ENCODE measurements at places on chromosomes 1 and 21. TPM values are rescaled to one million over a fixed set of nuclear protein-coding genes. Genes with fewer than 3 reads are reported as not detected.

DNA sequence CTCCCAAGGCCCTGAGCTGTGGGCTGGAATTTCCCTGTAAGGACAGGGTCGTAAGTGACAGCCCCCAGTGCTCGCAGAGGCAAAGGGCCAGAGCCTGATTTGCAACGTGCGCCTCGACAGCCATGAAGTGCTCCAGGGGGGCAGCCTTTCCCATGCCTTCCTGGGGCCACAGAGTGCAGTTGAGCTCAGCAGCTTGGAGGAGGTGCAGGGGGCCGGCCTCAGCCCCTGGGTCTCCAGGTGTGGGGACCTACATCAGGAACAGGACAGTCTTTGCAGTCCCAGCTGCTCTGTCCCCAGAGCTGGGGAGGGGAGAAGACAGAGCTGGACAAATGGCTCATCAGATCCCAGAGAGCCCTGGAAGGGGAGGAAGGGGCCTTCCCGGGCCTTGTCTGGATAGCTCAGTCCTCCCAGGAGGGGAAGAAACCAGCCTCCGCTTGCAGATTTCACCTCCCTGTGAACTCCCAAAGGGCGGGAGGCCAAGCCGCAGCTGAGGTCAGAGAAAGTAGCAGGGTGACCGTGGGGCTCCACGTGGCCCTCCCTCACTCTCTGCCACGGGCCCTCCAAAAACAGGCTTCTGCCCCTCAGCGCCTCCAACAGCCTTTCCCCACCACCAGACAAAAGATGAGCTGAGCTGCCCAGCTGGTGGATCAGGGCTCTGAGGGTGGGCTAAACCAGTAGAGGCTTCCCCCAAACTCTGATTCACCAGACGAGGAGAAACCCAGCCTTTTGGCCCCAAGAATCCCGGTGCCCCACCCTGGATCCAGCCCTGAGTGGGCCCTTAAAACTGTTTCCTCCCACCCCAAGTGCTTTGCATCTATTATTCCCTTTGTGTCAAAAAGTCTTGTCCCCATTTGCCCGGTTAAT is 76.5 kb downstream of the DHRS3 start:
- peak; percentile 71 for DNase-seq

ACTL8 gene
- polyA plus RNA-seq = not detected

DNA sequence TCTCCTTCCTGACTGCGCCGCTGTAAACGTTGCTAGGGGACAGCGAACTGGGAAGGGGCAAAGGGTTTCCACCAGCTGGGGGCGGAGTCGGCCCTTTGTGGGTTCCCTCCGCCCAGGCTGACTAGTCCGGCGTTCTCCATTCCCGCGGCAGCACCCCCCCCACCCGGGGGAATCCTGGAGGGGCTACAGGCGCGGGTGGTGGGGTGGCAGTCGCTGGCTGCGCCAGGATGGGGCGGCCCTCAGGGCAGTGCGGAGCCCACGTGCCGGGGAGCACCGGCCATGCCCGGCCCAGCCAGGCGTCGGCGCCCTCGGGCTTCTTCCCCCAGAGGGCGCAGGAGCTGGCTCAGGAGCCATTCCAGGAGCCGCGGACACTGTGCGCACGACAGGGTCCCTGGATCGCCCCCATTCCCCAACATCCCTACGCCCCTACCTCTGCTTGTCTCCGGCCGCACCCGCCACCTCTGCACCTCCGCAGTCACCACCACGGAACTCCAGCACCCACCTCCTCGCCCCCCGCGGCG is 476 bp downstream of the BATF3 start:
- peak; percentile 15 for DNase-seq

GRCh38 chr1:95209291-95209690 is 24.7 kb upstream of the RWDD3 start:
- DNase-seq = no peak

DNA sequence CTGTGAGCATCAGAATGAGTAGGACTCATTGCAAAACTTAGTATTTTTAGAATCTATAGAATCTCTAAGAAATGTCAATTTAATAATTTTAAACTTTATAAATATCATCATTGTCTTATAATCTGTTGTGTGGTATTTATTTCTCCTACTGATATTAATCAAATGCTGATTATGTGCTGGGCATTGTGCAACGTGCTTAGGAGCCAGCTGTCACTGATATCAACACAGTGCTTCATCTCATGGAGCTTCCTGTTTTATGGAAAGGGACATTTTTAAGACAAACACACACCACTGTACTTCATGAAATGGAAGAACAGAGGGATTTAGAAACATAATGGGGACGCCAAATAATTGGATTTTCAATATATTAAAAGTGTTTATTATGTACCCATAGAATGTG is 737.9 kb upstream of the TMPRSS15 start:
- DNase-seq = no peak

GRCh38 chr1:6080469-6080868 is 34.8 kb downstream of the KCNAB2 start:
- DNase-seq = no peak

GRCh38 chr21:25107708-25108107 is 499.6 kb downstream of the MRPL39 start:
- DNase-seq = no peak

TNNI3K gene
- polyA plus RNA-seq = 2.7 TPM

DNA sequence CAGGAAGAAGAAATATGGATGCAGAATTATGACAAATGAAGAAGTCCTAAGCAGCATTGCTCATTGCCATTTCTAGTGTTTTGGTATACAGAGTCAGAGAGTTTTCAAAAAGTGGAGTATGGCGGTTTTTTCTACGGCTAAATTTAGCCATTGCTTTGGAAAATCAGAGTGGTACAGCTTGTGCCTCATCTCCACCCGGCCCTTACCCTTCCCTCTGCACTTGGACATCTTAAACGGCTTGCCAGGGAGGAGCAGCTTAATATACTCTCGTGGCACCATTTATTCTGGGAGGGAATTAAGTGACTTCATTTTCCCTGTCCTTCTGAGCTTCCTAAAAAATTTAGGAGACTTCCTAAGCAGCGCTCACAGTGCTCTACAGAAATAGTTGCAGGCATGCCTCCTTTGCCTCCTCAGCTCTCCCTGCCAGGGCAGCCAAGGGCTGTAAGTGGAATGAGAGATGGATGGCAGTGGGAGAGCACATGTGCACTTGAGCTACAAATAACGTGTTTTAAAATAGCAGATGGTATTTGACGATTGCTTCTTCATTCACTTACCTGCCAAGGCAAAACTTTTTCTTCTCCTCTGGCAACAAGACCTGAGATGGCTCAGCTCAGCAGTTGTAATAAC is 51.5 kb upstream of the VAMP3 start:
- no peak for DNase-seq

- DNase-seq = peak; percentile 91
Observed at GRCh38 chr1:164602480-164603093, 43.6 kb downstream of the PBX1 start.

DNA sequence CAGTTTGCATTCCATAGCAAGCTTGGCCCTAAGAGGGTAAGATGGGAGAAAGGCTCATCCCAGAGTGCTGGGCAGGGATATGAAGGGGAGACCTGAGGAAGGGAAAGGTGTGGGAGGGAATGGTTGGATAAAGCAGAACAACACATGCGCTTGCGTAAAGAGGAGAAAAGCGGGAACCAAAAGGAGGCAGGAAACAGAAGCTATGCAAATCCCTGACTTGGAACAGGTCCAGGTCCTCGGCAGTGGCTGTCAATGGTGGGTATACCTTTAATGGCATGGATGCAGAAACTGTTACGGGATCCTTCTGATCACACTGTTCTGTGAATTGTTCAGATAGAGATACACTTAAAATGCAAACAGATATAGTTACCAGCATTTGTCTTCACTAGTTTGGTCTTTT is 455.6 kb downstream of the SIPA1L2 start:
- DNase-seq = no peak

GPATCH3 gene
- 17.0 TPM for polyA plus RNA-seq

GRCh38 chr1:2134621-2135307 is 59.8 kb downstream of the FAAP20 start:
- no peak for DNase-seq

C4BPA gene
- 0.59 TPM for polyA plus RNA-seq

DNA sequence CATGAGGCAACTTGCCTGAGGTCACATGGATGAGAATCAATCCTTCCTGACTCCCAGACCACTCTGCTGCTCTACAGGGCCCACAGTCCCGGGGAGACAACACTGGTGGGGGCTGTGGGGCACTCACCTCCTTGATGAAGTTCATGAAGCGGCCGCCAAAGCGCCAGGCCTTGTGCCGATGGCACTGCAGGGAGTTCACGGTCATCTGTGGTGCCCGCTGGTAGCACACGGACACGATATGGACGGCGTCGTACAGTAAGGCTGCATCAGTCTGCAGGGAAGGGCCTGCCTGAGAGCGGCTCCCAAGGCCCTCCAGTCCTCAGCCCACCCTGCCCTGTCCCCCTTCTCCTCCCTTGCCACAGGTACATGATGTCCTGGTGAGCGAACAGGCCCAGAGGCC is 175.3 kb downstream of the GRIK3 start:
- no peak for DNase-seq

DNA sequence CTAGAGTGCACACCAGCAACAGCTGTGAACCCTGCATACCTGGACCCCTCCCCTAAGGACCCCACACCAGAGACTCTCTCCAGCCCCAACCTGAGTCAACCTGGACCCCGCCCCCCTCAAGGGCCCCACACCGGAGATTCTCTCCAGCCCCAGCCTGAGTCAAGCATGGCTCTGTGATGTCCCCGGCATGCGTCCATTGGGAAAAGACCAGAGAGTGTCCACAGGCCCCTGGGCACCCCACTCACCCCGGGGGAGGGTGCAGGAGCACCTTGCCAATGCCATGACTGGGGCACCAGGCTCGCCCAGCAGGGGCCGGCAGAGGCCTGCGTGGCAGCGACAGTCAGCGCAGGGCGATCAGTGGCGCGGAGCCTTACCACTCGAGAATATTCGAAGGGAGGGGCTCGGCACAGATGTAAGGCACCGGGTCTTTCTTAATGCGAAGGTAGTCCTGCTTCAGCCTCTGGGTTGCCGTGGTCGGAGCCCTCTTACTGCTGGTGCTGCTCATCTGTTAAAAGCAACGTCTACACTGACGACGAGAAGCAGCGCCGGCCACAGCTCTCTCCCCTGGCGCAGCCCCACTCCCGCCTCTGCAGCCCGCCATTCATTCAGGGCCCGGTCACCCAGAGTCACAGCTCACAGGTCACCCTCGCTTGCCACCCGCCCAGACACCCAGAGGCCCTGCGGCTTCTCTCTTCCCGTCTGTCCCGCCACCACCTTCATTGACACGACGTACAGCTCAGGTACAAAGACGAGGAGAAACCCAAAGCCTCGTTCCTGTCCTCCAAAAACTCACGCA is 6.0 kb downstream of the UBE2J2 start:
- DNase-seq = no peak

DNA sequence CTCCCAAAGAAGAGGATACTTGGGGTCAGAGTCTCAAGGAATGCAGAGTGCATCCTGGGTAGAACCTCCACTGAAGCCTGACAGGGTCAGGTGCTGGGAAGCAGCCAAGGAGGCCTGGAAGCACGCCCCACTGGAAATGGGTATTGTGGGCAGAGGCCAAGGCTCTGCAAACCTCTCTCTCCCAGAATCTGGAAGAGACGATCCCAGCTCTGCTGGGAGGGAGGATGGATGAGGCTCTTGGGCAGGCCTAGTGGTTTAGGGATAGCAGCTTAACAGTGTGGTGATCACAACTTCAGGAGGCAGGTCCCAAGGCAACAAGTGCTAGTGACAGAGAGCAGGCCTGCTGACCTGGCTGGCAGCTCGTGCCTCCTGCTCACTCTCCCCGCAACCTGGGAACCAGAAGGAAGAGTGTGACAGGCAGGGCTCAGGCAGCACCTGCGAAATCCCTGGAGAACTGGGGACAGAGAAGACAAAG is 641.0 kb downstream of the PLPP3 start:
- no peak for DNase-seq

- DNase-seq = no peak
Observed at GRCh38 chr1:29105822-29106221, 17.9 kb downstream of the TMEM200B start.

DNA sequence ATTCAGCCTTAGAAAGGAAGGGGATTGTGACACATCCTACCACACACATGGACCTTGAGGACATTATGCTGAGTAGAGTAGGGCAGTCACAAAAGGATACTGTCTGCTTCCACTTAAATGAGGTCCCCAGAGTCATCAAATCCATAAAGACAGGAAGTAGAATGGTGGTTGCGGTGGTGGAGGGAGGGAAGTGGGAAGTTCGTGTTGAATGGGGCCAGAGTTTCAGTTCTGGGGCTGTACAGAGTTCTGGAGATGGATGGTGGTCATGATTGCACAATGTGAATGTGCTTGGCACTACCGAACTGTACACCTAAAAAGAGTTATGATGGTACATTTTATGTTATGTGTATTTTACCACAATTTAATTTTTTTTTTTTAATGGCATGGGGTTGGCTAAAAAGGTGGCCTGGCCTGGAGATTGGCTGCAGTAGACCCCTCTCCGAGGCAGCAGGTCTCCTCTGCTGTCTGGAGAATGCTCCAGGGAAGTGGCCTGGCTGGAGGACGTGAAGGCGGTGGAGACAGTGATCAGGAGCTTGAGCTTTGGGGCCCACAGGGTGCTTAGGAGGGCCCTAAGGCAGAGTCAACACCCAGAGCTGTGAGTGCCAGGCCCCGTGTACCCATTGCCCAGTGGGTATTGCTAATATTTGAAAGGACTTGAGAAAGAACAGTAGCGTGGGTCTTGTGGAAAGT is 30.4 kb downstream of the IFNGR2 start:
- DNase-seq = no peak

- DNase-seq = no peak
Observed at GRCh38 chr1:41175546-41175945, 66.6 kb downstream of the SCMH1 start.

LRRC53 gene
- 0.04 TPM for polyA plus RNA-seq

DNA sequence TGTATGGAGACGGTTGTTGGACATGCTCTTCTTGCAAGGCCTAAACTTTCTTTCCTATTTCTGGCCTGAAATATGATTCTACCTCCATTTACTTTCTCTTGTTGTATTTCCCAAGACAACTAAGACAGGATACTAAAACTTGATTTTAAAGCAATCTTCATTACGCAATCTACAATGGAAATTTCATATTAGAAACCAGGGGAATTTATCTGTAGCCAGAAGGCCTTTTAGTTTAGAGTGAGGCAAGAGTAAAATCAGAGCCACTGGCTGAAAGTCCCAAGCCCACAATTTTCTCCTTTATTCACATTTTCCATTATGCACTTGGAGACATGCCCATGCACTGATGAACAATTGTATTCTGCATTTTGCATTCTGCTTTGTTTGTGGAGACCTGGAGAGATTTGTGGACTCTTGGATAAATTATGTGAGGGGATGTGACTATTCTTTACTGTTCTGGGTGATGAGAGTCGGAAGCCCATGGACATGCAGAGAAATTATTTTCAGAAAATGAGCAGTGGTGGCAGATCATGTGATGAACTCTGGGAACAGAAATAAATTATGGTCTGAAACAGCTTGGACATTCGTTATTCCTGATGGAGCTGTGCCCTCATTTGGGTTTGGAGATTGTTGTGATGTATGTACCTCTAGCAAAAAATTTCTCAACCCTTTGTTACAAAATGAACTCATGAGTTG is 336.8 kb downstream of the SEC16B start:
- DNase-seq = no peak

GPR25 gene
- polyA plus RNA-seq = 0.07 TPM

DNA sequence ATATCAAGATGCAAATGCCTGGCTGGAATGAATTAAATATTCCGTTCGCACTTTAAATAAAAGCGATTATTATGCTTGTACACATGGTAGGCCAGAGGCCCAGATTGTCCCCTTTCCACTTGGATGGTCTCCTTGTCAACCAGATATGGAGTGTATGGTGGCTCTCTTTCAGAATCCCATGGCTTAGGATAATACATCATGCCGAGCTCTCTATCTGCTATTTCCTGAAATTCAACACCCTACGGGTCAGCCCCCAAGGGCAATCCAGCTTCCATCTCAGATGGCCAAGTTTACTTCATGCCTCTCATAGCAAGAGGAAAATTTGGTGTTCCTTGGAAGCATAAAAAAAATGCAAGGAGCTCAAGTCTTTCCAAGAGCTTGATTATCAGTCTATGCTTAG is 25.4 kb upstream of the FMO1 start:
- peak; percentile 48 for DNase-seq

- no peak for DNase-seq
Observed at GRCh38 chr1:64923294-64923718, 43.0 kb downstream of the JAK1 start.

All from renal pelvis (tissue), 12 donors.